ENCODE measurements at places on chromosomes 13 and 19.

- no peak for DNase-seq
These were observed 315.6 kb downstream of the SLITRK5 start for GRCh38 chr13:87986639-87987250.

DNA sequence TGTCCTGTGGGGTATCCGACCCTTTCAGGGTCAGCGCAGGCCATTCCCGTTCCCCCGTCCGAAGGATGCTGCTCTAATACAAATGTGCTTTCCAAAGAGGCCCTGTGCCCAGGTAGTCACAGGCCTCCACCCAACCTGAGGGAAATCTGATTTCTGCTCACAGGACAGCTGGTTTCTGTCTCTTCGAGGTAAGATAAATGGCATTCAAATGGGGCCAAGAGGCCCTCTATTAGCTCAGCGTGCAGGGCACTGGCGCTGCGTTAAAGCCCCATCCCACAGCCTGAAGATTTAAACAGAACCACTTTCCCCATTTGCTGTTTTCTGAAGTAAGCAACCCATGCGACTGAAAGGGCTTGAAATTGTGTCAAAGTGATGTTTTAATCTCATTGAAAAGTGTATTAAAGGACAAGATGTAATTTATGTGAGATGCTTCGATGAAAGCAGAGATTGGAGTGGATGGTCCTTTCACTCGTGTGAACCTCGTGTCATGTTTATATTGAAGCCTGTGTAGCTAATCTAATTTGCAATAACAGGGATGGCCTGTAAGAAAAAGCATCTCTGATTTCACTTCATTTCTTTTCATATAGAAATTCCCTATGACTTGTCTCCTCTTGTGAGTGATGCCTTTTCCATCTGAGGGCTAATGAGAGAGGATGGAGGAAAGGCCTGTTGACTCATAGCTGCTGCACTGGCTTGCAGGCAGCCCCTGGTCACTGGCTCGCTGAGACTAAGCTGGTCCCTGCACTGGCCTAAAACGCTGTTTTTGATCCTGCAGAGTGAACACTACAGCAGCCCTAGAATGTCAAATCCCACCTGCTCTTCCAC lies 7.3 kb upstream of the SOX1 start:
- DNase-seq: no peak

DNA sequence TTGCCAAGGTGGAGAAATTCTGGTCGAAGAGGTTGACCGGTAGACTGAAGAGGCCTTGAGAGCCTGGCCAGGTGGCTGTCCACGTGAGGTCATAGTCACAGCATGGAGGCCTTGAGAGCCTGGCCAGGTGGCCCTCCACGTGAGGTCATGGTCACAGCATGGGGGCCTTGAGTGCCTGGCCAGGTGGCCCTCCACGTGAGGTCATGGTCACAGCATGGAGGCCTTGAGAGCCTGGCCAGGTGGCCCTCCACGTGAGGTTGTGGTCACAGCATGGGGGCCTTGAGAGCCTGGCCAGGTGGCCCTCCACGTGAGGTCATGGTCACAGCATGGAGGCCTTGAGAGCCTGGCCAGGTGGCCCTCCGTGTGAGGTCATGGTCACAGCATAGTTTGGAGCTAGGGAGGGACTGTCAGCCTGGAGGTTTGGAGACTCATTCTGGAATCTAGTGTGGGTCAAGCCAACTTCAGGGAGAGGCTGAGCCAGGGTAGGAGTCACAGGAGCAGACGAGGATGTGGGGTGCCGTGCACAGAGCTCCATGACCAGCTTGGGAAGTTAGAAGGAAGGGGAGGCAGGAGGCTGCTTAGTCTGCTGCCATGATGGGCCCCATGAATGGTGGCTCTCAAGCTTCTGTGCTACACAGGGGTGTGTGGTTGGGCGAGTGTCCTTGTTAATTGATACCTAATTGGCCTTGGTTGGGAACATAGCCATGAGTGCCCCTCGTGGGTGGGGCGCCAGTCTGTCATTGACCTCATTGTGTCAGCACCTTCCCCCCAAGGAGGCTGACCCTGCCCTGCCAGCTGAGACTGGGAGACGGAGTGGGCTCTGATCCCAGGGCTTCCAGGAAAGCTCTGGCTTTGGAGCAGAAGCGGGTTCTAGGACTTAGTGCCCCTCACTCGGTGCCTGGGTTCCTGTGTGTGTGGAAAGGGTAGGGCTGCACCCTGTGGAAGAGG lies 4.0 kb downstream of the LENG9 start:
- no peak for DNase-seq

DNA sequence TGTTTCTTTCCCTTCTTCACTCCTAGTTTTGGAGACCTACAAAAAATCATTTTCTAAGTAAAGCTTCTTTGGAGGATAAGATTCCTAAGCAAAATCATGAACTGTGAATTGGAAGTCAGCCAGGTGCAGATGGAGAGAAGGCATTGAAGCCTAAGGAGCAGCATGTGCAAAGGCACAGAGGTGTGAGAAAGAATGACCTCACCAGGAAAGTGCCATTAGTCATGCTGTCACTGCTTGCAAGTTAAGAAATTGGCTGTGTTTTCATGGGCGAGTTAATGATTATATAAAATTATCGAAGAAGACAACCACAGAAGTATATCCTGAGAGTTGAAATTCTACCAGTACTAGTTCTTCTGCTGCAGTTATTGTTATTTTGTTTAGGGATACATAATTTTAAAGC lies 80.3 kb upstream of the KLHL1 start:
- DNase-seq: no peak

All from stimulated activated CD4-positive, alpha-beta T cell treated with anti-CD3 and anti-CD28 coated beads, Interleukin-1b, Interleukin-23, amount 100 ng/mL, for 48 hours (primary cell).